ENCODE measurements at places on chromosomes 7 and 10.

DNA sequence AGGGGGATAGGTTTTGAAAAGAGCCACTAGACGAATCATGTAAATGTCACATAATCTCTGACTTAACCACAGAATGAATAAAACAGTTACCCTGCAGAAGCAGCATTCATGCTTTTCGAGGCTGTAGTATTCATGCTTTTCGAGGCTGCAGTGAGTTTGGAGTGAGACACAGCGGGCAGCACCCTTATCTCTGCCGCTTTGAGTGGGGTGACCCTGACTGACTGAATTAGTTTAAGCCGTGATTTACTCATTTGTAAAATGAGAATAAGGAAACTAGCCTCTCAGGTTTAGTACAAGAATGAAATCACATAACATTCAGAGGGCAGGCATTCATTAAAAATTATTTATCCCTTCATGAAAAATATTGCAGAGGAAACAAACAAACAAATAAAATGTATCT lies 92.8 kb upstream of the KMT2C start:
- no peak for DNase-seq

DNA sequence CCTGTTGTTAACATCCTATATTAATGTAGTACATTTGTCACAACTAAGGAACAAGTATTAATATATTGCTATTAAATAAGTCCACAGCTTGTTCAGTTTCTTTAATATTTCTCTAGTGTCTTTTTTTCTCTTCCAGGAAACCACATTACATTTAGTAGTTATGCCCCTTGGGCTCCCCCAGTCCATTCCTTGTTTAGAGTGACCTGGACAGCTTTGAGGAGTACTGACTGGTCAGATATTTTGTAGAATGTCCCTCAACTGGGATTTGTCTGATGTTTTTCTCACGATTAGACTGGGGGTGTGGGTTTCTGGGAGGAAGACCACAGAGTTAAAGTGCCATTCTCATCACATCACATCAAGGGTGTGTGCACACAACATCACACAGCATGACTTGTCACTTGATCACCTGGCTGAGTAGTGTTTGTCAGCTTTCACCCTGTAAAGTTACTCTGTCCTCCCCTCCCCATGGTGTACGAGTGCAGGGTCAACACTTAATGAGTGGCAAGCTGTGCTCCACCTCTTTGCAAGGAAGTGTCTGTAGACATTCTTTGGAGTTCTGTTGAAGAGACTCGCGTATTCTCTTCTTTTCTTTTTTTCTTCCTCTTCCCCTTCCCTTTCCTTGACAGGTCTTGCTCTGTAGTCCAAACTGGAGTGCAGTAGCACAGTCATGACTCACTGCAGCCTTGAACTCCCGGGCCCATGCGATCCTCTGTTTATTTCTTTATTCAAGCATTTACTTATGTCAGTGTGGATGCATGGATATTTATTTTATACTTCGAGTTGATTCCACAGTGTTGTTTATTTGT lies 10.2 kb downstream of the LMTK2 start:
- DNase-seq = no peak

- peak; percentile 61 for DNase-seq
These were observed 42.7 kb downstream of the LDB3 start for GRCh38 chr10:86710987-86711512.

DNA sequence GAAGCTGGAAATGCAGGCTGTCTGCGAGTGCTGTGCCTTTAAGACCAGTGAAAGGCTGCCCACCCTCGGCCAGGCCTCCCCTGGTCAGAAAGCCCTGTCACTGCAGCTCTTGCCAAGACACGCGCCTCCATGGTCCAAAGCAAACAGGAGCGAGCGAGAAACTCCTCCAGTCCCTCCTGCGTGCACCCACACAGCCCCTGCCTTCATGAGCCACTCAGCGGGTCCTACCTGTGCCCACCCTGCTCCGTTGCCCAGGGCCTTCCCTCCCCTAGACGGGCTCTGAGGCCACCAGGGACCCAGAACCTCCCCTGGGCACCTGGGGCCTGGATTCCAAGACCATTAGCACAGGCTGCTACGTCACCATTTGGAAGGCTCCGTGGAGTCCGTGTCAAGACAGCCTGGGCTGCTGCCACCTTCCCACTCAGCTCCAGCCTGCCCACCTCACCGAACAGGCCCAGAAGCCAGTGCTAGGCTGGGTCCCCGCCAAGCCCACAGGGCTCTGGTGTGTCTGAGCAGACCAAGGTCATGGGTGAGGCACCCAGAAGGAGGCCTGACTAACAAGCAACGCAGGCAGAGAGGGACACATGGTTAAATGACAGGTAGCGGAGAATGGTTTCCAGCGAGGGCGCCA lies 144.5 kb downstream of the NEURL1 start:
- DNase-seq = no peak

- DNase-seq = no peak
These were observed 1.6 kb downstream of the TAC1 start for GRCh38 chr7:97733276-97734161.

DNA sequence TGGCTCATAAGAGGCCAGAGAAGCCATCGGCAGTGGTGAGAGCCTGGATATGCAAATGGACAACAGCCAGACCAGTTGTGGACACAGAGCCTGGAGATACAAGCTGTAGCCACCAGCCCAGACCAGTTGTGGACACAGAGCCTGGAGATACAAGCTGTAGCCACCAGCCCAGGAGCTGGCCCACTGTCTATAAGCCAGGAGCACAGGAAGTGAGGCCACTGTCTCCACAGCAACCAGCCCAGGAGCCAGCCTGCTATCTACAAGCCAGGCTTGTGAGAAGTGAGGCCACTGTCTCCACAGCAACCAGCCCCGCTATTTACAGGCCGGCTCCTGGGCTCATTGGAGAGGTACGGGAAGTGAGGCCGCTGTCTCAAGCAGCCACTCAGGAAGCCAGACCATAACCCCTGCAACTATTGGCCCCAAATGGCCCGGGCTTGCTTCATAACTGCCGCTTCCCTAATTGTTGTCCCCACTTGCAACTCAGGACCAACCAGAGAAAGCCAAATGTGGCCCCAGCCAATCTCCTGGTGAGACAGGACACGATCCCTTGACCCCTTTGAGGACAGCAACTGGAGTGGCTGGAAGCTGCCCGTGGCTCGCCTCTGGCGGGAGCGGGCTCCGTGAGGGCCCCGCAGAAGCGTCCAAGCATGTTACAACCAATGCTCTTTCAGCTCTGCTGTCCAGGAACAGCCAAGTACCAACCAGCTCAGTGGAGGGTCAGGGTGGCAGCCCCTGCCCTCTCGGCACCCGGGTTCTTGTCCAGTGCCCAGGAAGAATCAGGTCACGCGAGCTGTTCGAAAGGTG lies 44.1 kb upstream of the CNPY1 start:
- no peak for DNase-seq

- DNase-seq = no peak
These were observed 22.8 kb downstream of the GLI3 start for GRCh38 chr7:42214060-42214679.

Data from NCI-H1105 treated with DMSO at 0.1 percent for 48 hours (cell line).